Neural progenitor cell (in vitro differentiated cells): ENCODE measurements at places on chromosomes 3 and 15. TPM values are rescaled to one million over a fixed set of nuclear protein-coding genes. Genes with fewer than 3 reads are reported as not detected.

DNA sequence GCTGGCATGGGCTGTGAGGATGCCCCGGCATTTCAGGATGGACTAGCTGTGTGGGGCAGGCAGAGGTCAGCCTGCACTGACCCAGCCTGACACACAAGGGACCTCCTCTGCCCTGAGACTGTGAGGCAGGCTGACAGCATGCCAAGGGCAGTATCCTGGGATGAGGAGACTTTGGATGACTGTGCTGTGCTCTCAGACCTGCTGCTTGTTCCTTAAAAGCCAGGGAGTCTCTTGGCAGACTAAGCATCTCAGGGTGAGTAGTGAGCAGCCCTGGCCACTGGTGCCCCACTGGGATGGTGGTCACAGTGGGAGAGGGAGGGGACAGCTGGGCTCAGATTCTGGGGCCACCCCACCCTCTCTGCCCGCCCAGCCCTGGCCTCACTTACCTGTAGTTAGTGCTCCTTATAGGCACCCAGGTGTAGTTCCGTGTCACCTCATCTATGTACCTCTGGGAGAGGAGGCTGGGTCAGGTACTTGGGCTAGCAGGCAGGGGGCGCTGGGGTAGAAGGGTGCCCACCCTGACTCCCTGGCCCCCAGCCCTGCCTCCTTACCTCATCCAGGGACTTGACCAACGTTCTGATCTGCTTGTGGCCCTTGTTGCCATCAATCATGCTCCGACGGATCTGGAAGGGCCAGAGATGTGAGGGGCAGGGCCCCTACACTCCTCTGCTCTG is 16.1 kb upstream of the TMEM115 start:
- peak; percentile 50 for DNase-seq

- no peak for DNase-seq
Measured at GRCh38 chr15:35630532-35630931, 84.6 kb upstream of the DPH6 start.

- no peak for DNase-seq
Measured at GRCh38 chr3:61686228-61686648, 124.9 kb downstream of the PTPRG start.

- peak; percentile 42 for DNase-seq
Measured at GRCh38 chr15:73632670-73633058, 525 bp downstream of the NPTN start.

GRCh38 chr15:101440846-101441590 is 48.5 kb downstream of the PCSK6 start:
- DNase-seq: no peak

- no peak for DNase-seq
Measured at GRCh38 chr3:184725176-184725719, 13.4 kb upstream of the MAGEF1 start.

DNA sequence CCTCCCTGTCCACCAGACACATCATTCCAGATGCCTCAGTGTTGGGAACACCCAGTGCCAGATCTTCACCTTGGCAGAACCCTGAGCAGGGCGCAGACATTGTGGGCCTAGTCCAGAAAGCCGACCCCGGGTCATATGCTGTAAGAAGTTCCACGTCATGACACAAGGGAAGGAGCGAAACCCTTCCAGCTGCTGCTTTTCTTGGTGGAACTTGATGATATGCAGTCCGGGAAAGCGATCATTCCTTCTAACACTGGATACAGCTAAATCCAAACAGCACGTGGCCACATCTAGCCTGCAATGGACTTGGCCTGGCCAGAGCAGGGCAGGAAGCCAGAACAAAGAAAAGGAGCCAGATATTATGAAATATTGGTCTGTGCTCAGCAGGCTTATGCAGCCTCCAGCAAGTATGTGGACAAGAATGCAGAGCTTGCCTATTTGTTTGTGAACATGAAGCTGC is 22.0 kb downstream of the GASK1A start:
- DNase-seq: no peak

The GOLGA8S gene
- total RNA-seq: not detected in 2 replicates

The PRR20G gene
- not detected in 2 replicates for total RNA-seq
